ENCODE measurements at places on chromosomes 5 and 9.

GRCh38 chr9:20872340-20872977, 159.0 kb downstream of the HACD4 start:
- H3K27me3 ChIP-seq, result no peaks in the 10 kb centered on the region
- H3K4me3 ChIP-seq, result peak overlapping the region; percentile 48
- H3K4me1 ChIP-seq, result peaks cover 42% of the 10 kb centered on the region
- peak overlapping the region; percentile 97 for H3K27ac ChIP-seq
- DNase-seq, result no peak

- no peak for DNase-seq
- H3K27me3 ChIP-seq, result no peaks in the 10 kb centered on the region
- H3K36me3 ChIP-seq, result no peaks in the 10 kb centered on the region
- no peaks in the 10 kb centered on the region for H3K4me1 ChIP-seq
- H3K4me3 ChIP-seq, result no peak overlapping the region
Observed at GRCh38 chr9:17597977-17598376, 19.1 kb downstream of the SH3GL2 start.

GRCh38 chr5:142821034-142821732, 51.0 kb downstream of the ARHGAP26 start:
- no peaks in the 10 kb centered on the region for H3K36me3 ChIP-seq
- peaks cover 58% of the 10 kb centered on the region for H3K4me1 ChIP-seq
- no peak overlapping the region for H3K4me3 ChIP-seq
- no peak overlapping the region for H3K27ac ChIP-seq
- H3K27me3 ChIP-seq, result no peaks in the 10 kb centered on the region
- DNase-seq, result no peak

DNA sequence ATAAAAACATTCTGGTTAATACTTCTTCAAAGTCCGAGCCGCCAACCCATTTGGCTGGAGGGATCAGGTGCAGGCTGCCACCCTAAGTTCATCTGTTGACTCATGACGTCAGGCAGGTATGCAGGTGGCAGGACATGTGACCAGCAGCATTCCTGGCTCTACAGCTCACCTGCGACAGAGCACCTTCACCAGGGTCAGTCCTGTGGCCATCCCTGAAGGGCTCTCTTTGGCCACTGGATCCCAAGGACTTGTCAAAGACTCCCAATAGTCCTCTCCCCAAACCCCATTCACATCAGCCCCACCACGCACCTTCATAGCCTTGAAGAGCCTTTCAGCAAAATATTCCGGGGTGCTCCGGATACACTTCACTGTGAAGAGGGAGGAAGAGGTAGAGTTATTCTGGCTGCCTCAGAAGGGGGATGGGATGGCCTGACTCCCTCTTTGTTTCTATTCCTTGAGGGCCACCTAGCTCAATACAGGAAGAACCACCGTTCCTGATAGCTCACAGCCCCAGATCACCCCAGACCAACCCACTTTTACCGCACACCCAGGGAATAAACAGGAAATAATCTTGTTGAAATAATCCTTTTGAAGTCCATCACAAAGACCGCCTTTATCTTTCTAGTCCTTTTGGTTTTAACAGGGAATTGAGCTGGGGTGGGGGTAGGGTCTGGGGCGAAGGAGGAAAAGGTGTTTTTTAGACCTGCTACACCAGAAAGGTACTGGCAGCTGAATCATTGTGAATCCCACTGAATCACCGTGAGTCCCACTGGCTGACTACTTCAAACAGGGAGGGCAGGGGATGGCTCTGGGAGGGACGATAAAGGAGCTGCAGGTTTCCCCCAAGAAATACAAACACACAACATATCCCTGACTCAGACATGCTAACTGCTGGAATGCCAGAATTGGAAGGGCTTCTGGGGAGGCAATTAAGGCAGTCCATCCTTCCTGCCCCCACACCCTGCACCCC, 26.4 kb downstream of the ANXA6 start:
- no peaks in the 10 kb centered on the region for H3K27me3 ChIP-seq
- no peak overlapping the region for H3K4me3 ChIP-seq
- H3K4me1 ChIP-seq, result peaks cover 3% of the 10 kb centered on the region
- H3K27ac ChIP-seq, result peak overlapping the region; percentile 29
- DNase-seq, result no peak
- H3K36me3 ChIP-seq, result peaks cover 53% of the 10 kb centered on the region

- peaks cover 17% of the 10 kb centered on the region for H3K4me1 ChIP-seq
- H3K27me3 ChIP-seq, result no peaks in the 10 kb centered on the region
- no peak overlapping the region for H3K4me3 ChIP-seq
- H3K27ac ChIP-seq, result peak overlapping the region; percentile 34
- DNase-seq, result no peak
Observed at GRCh38 chr9:6620353-6620752, 25.2 kb downstream of the GLDC start.

- no peaks in the 10 kb centered on the region for H3K36me3 ChIP-seq
- peak overlapping the region; percentile 39 for H3K27ac ChIP-seq
- H3K4me3 ChIP-seq, result no peak overlapping the region
- H3K27me3 ChIP-seq, result no peaks in the 10 kb centered on the region
Observed at GRCh38 chr9:77949751-77950436, 81.7 kb downstream of the GNAQ start.

- no peak for DNase-seq
- H3K4me3 ChIP-seq, result peak overlapping the region; percentile 95
- H3K4me1 ChIP-seq, result peaks cover 8% of the 10 kb centered on the region
Observed at GRCh38 chr5:134738963-134739661, 764 bp downstream of the CAMLG start.

GRCh38 chr9:100879884-100880283, 148.6 kb upstream of the PLPPR1 start:
- H3K4me3 ChIP-seq, result no peak overlapping the region
- no peak overlapping the region for H3K27ac ChIP-seq
- DNase-seq, result no peak

GRCh38 chr9:22108581-22109370, 99.7 kb upstream of the CDKN2B start:
- no peak overlapping the region for H3K4me3 ChIP-seq
- H3K4me1 ChIP-seq, result peaks cover 7% of the 10 kb centered on the region
- no peaks in the 10 kb centered on the region for H3K27me3 ChIP-seq
- no peak for DNase-seq

- H3K27ac ChIP-seq, result no peak overlapping the region
- H3K4me1 ChIP-seq, result peaks cover 45% of the 10 kb centered on the region
- H3K36me3 ChIP-seq, result no peaks in the 10 kb centered on the region
- no peaks in the 10 kb centered on the region for H3K27me3 ChIP-seq
Observed at GRCh38 chr5:62720031-62720441, 141.4 kb downstream of the LRRC70 start.

- no peaks in the 10 kb centered on the region for H3K36me3 ChIP-seq
- no peak overlapping the region for H3K27ac ChIP-seq
- H3K4me1 ChIP-seq, result peaks cover 24% of the 10 kb centered on the region
- no peak for DNase-seq
- no peaks in the 10 kb centered on the region for H3K27me3 ChIP-seq
Observed at GRCh38 chr5:91058575-91058974, 324.5 kb downstream of the ARRDC3 start.

DNA sequence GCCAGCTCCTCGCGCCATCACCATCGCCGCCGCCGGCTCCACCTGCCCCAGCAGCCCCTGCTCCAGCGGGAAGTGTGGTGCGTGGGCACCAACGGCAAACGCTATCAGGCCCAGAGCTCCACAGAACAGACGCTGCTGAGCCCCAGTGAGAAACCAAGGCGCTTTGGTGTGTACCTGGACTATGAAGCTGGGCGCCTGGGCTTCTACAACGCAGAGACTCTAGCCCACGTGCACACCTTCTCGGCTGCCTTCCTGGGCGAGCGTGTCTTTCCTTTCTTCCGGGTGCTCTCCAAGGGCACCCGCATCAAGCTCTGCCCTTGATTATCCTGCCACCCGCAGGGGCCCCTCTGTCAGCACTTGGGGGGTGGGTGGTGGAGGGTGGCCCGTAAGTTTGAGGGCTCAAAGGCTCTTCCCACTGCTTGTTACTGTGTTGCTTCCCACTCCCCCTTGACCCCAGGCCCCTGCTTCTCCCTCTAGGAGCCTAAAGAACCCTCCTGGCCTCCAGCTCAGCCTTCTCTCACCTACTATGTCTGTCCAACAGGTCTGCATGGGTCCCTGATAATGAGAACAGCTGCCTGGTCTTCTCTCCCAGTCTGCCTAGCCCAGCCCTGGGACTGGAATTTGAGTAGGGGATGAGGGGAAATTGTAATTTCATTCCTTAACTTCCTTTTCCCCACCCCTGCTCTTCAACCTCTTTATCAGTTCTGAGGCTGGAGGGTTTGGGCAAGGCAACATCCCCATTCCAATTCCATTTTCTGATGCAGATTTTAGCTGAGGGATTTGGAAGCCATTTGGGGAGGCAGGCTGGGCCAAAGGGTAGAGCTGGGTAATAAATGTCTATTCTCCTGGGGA, 9.0 kb downstream of the RACK1 start:
- H3K4me1 ChIP-seq, result peaks cover 18% of the 10 kb centered on the region
- H3K36me3 ChIP-seq, result peaks cover 61% of the 10 kb centered on the region
- peak overlapping the region; percentile 68 for H3K27ac ChIP-seq
- DNase-seq, result no peak
- H3K4me3 ChIP-seq, result no peak overlapping the region
- no peaks in the 10 kb centered on the region for H3K27me3 ChIP-seq

GRCh38 chr5:146006470-146007190, 70.3 kb downstream of the SH3RF2 start:
- no peak overlapping the region for H3K4me3 ChIP-seq
- no peak for DNase-seq
- no peaks in the 10 kb centered on the region for H3K27me3 ChIP-seq
- no peak overlapping the region for H3K27ac ChIP-seq

DNA sequence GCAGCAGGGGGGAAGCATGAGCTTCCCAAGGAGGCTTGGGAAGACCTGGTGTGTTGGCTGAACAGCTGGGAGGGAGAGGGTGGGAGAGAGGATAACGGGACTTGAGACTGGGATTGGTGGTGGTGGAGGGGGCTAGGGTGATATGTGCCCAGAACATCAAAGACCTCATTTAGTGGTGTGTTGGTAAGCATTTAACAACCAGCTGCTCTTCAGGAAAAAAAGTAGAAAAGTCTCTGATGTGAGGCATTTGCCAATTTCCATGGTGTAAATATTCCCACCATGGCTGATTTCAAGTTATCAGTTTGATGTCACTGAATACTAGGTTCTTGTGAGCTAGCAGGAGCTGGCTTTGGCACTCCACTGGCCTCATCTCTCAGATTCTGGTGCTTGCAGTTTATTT, 170.8 kb downstream of the MACROH2A1 start:
- no peak overlapping the region for H3K4me3 ChIP-seq
- no peaks in the 10 kb centered on the region for H3K36me3 ChIP-seq
- no peak for DNase-seq
- peaks cover 24% of the 10 kb centered on the region for H3K27me3 ChIP-seq
- no peak overlapping the region for H3K27ac ChIP-seq
- H3K4me1 ChIP-seq, result peaks cover 10% of the 10 kb centered on the region

GRCh38 chr5:23103566-23103965, 250.4 kb upstream of the CDH12 start:
- H3K36me3 ChIP-seq, result no peaks in the 10 kb centered on the region
- H3K27ac ChIP-seq, result no peak overlapping the region
- no peaks in the 10 kb centered on the region for H3K27me3 ChIP-seq
- no peaks in the 10 kb centered on the region for H3K4me1 ChIP-seq
- H3K4me3 ChIP-seq, result no peak overlapping the region

DNA sequence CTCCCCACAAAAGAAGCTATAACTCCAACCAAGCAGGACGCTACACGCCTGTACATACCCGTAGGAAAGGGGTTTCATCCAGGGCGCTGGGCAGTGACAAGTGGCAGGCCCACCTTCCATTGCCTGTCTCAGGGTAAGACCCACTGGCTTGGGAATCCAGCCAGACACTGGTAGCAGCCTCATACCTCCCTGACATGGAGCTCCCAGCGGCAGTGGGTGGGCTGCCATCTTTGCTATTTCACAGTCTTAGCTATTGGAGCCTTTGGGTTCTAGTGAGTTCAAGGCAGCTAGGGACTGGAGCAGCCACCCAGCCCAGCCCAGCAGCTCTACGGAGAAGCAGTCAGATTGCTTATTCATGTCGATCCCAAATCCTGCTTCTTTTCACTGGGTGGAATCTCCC, 3.4 kb upstream of the IFNA10 start:
- H3K27ac ChIP-seq, result no peak overlapping the region
- H3K36me3 ChIP-seq, result no peaks in the 10 kb centered on the region
- no peak for DNase-seq
- peaks cover 5% of the 10 kb centered on the region for H3K27me3 ChIP-seq

DNA sequence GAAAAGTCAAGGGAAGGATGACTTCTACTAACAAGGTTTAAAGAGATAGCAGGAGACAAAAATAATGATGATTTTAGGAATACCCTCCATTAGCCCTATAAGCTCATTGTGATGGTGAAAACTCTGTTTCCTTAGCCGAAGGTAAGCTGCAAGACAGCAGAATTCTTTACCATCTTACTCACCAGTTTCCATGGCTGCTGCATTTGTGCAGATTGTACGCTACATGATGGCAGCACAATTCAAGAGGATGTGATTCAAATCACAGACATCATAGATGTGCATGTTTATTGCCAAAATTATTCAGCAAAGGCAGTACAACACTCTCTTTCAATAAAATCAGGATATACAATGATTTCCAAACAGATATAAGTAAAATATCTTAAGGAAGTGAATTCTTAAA, 175.6 kb downstream of the SPATA31D1 start:
- H3K4me3 ChIP-seq, result no peak overlapping the region
- DNase-seq, result no peak
- no peaks in the 10 kb centered on the region for H3K4me1 ChIP-seq
- H3K27ac ChIP-seq, result no peak overlapping the region
- H3K27me3 ChIP-seq, result no peaks in the 10 kb centered on the region

GRCh38 chr5:40429258-40430100, 250.2 kb upstream of the PTGER4 start:
- peaks cover 19% of the 10 kb centered on the region for H3K4me1 ChIP-seq
- no peak overlapping the region for H3K4me3 ChIP-seq
- no peak for DNase-seq
- H3K27ac ChIP-seq, result no peak overlapping the region
- no peaks in the 10 kb centered on the region for H3K27me3 ChIP-seq

- H3K27me3 ChIP-seq, result no peaks in the 10 kb centered on the region
- H3K36me3 ChIP-seq, result no peaks in the 10 kb centered on the region
- H3K4me1 ChIP-seq, result peaks cover 46% of the 10 kb centered on the region
- peak overlapping the region; percentile 85 for H3K27ac ChIP-seq
Observed at GRCh38 chr5:137091472-137091871, 407.7 kb downstream of the SPOCK1 start.

- H3K27me3 ChIP-seq, result no peaks in the 10 kb centered on the region
- peaks cover 29% of the 10 kb centered on the region for H3K4me1 ChIP-seq
- H3K4me3 ChIP-seq, result no peak overlapping the region
- DNase-seq, result no peak
Observed at GRCh38 chr5:168214071-168214470, 77.4 kb upstream of the WWC1 start.

GRCh38 chr5:20276959-20277263, 288.9 kb upstream of the CDH18 start:
- peak; percentile 45 for DNase-seq
- no peak overlapping the region for H3K27ac ChIP-seq
- H3K36me3 ChIP-seq, result peaks cover 6% of the 10 kb centered on the region

- peaks cover 54% of the 10 kb centered on the region for H3K4me1 ChIP-seq
- H3K27ac ChIP-seq, result peak overlapping the region; percentile 52
- no peaks in the 10 kb centered on the region for H3K36me3 ChIP-seq
- peaks cover 11% of the 10 kb centered on the region for H3K27me3 ChIP-seq
Observed at GRCh38 chr5:113294311-113295110, 140.3 kb downstream of the TSSK1B start.

- H3K27me3 ChIP-seq, result no peaks in the 10 kb centered on the region
- H3K4me1 ChIP-seq, result peaks cover 24% of the 10 kb centered on the region
- no peaks in the 10 kb centered on the region for H3K36me3 ChIP-seq
- no peak for DNase-seq
Observed at GRCh38 chr5:166963596-166963995, 1327.8 kb upstream of the WWC1 start.

- no peak overlapping the region for H3K27ac ChIP-seq
- H3K27me3 ChIP-seq, result no peaks in the 10 kb centered on the region
- no peak for DNase-seq
- H3K4me3 ChIP-seq, result no peak overlapping the region
Observed at GRCh38 chr9:129013674-129014073, 14.5 kb downstream of the SH3GLB2 start.

Measured in WTC11 (cell line).